Activated effector memory CD4-positive, alpha-beta T cell treated with anti-CD3 and anti-CD28 coated beads, Interleukin-2, amount 50 U/mL, for 16 hours (primary cell): ENCODE measurements at places on chromosomes 6 and 20.

- no peak for DNase-seq
These were observed 402.5 kb downstream of the PRKN start for GRCh38 chr6:162325051-162325450.

DNA sequence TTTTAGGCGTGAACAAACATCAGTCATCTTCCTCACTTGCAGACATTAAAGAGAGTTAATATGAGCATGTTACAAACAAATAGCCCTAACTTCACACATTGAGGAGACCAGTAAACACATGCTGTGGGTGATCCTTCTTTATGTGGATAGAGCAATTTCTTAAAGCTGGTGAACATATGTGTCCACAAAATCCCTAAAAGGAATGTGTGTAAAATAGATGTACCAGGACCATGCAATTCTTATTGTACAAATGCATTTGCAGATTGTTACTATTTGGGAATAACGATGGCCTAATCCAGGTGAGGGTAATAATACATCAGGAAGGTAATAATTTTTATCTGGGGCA lies 228.9 kb downstream of the ALDH8A1 start:
- DNase-seq, result no peak

GRCh38 chr6:17418281-17419188 lies 25.1 kb downstream of the CAP2 start:
- no peak for DNase-seq

GRCh38 chr20:375265-375889 lies 5.2 kb upstream of the TRIB3 start:
- no peak for DNase-seq

DNA sequence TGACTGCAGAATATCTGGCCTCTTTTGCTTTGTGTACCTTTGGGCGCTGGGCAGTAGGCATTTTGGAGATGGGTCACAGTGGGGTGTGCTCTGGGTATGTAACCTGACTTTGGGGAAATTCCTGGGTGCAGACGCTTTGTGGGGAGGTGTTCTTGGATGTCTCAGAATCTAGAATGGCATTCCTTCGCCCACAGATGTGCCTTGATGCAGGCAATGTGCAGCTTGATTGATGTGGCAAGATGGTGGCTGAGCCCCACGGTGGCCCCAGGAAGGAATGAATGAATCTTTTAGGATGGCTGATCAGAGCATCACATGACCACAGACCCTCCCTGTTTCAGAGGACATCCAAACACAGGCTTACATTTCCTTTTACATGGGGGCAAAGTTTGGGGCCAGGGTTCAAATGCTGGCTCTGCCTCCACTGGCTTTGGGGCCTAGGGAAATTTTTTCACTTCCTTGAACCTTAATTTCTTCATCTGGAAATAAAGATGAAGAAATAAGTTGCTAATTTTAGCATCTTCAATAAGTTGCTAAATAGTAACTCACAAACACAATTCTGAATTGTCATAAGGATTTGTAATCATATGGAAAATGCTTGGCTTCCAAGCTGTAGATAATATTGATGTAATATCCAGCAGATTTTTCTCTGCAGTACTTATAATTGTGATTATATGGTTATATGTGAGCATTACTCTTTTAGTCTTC lies 5.6 kb downstream of the PPP1R16B start:
- peak; percentile 62 for DNase-seq

DNA sequence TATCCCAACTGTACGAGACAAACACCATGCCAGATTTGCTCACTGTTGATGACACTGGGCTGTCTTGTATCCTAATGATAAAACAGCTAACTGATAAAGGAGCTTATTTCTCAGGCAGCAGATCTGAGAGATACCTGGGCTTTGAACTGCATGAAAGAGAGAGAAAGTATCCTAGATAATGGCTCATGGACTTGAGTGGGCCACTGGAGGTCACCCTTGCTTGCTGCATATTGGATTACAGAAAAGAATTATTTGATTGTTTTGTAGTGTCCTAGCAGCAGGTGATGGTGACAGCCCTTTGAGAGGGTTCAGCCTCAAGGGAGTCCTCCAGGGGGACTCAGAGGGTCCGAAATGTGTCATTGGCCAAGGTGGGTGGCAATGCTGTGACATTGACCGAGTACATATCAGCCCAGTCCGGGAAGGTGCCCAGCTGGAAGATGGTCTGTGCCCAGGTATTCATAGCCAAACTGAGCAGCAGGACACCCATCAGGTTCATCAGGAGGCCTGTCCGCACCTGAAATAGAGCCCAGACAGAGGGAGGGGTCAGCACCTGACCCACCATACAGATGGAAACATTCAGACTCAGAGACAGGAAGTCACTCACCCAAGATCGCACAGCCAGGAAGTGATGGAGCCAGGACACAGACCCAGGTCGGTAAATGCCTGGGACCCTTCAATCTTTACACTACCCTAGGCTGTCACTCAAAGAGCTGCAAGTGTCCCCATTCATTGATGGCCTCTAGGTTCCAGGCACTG lies 9.4 kb upstream of the OCSTAMP start:
- DNase-seq, result no peak

- no peak for DNase-seq
These were observed 829.4 kb downstream of the EPHA7 start for GRCh38 chr6:92589996-92590395.

GRCh38 chr6:89270951-89271721 lies 44.0 kb downstream of the GABRR2 start:
- DNase-seq, result no peak

- no peak for DNase-seq
These were observed 277.2 kb upstream of the PREP start for GRCh38 chr6:105680131-105680530.

- no peak for DNase-seq
These were observed 25.1 kb downstream of the NEDD9 start for GRCh38 chr6:11207199-11207968.

DNA sequence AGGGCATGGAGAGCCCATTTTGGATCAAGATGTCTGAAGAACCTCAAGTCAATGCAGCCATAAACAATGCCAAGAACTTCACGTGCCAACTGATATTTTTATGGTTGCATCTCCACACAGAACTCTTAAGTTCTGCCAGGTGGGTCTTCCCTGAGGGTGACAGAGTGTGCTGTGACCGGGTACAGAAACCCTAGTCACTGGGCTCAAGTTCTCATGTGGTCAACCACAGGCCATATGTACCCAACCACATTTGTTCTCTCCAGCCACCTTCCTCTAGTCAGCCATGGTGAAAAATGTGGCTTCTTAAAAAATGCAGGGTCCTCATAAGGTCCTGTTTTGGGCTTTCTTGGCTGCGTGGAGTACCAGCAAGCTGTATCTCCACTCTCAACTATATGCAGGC lies 48.9 kb downstream of the CLIC5 start:
- DNase-seq, result no peak

GRCh38 chr6:134948142-134948541 lies 1.8 kb downstream of the ALDH8A1 start:
- DNase-seq, result no peak

GRCh38 chr20:2132461-2132901 lies 30.9 kb downstream of the STK35 start:
- DNase-seq, result no peak

DNA sequence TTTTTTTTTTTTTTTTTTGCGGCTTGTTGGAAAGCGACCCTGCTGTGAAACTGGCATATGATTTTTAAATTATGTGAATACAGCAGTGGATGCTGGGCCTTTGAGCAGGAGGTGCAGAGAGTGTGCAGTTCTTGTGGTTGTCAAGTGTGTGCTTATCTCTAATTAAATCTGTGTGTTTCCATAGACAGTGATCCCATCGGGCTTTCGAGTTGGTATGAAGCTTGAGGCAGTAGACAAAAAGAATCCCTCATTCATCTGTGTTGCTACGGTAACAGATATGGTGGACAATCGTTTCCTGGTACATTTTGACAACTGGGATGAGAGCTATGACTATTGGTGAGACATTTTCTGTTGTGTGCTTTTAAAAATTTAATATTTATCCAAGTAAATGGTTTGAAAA lies 52.4 kb downstream of the L3MBTL3 start:
- DNase-seq, result no peak

- no peak for DNase-seq
These were observed 116.8 kb upstream of the TNFAIP3 start for GRCh38 chr6:137750297-137750696.

GRCh38 chr6:166687070-166687878 lies 60.2 kb upstream of the RPS6KA2 start:
- no peak for DNase-seq
